ENCODE measurements at places on chromosomes 13 and 19. TPM values are rescaled to one million over a fixed set of nuclear protein-coding genes. Genes with fewer than 3 reads are reported as not detected.

- H3K4me1 ChIP-seq = no peaks in the 10 kb centered on the region
- DNase-seq = no peak
- H3K4me3 ChIP-seq = no peak overlapping the region
- H3K27ac ChIP-seq = no peak overlapping the region
Observed at GRCh38 chr13:75770592-75771011, 134.5 kb downstream of the LMO7 start.

Gene RETN
- not detected for total RNA-seq

DNA sequence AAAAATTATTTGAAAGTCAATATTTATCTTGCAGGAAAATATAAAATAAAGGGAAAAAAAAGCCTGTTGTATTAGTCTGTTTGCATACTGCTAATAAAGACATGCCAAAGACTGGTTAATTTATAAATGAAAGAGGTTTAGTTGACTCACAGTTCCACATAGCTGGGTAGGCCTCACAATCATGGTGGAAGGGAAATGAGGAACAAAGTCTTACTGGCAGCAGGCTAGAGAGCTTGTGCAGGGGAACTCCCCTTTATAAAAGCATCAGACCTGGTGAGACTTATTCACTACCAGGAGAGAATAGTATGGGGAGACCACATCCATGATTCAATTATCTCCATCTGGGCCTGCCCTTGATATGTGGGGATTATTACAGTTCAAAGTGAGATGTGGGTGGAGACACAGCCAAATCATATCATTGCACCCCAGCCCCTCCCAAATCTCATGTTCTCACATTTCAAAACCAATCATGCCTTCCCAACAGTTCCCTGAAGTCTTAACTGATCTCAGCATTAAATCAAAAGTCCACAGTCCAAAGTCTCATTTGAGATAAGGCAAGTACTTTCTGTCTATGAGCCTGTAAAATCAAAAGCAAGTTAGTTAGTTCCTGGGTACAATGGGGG lies 1416.5 kb upstream of the SPRY2 start:
- no peaks in the 10 kb centered on the region for H3K4me1 ChIP-seq
- no peak overlapping the region for H3K27ac ChIP-seq
- no peaks in the 10 kb centered on the region for H3K27me3 ChIP-seq
- H3K36me3 ChIP-seq = no peaks in the 10 kb centered on the region
- DNase-seq = no peak

GRCh38 chr19:45629704-45630103 lies 9.5 kb downstream of the EML2 start:
- H3K27me3 ChIP-seq = no peaks in the 10 kb centered on the region
- H3K4me3 ChIP-seq = no peak overlapping the region
- H3K27ac ChIP-seq = no peak overlapping the region
- DNase-seq = no peak
- no peaks in the 10 kb centered on the region for H3K4me1 ChIP-seq

DNA sequence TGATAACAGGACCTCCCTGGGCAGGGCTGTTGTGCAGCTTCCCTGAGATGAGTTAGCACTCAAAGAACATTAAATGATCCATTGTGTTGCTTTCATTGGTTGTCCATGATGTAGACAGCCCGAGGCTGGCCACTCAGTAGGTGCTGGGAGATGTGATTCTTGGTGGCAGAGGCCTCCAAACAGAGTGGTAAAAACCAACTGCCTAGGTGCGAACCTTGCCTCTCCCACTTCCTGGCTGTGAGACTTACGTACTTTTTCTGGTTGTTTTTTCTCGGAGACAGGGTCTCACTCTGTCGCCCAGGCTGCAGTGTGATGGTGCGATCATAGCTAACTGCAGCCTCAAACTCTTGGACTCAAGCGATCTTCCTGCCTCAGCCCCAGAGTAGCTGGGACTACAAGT lies 6.2 kb downstream of the SARS2 start:
- no peaks in the 10 kb centered on the region for H3K27me3 ChIP-seq
- no peak overlapping the region for H3K27ac ChIP-seq
- H3K36me3 ChIP-seq = no peaks in the 10 kb centered on the region
- no peak for DNase-seq
- H3K4me1 ChIP-seq = no peaks in the 10 kb centered on the region

Gene KLK12
- not detected for total RNA-seq

DNA sequence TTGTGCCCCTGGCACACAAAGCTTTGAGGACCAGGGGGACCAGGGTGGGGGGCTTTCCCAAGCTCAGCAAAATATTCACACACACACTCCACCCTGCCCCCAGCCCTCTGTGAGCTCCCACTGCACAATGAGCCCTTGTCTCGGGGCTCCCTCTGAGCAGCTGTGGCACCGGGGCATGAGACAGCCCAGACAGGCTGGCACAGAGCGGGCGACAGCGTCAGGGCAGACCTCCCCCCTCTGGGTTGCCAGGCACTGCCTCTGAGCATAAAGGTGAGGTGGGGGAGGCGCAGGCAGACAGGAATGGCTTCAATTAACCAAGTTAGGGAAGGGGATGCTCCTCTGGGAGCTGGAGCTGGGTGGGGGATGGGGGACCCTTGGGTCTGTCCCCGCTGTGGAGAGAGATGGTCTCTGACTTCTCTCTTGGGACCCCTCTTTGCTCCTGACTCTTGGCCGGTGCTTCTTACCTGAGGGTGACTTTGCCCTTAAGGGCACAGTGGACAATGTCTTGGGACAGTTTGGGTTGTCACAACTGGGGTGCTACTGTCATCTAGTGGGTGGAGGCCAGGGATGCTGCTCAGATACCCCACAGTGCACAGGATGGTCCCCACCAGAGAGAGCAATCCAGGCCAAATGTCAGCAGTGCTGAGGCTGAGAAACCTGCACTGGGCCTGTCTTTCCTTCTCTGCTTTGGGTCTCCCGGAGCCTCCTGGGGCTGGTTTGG lies 30.3 kb downstream of the LYL1 start:
- DNase-seq = no peak
- H3K4me1 ChIP-seq = peaks cover 14% of the 10 kb centered on the region
- no peaks in the 10 kb centered on the region for H3K36me3 ChIP-seq
- peak overlapping the region; percentile 83 for H3K27ac ChIP-seq
- no peak overlapping the region for H3K4me3 ChIP-seq

GRCh38 chr19:14363183-14364097 lies 17.8 kb upstream of the ADGRE5 start:
- H3K36me3 ChIP-seq = no peaks in the 10 kb centered on the region
- no peaks in the 10 kb centered on the region for H3K27me3 ChIP-seq
- H3K4me1 ChIP-seq = peaks cover 4% of the 10 kb centered on the region
- DNase-seq = peak; percentile 41
- peak overlapping the region; percentile 85 for H3K27ac ChIP-seq

DNA sequence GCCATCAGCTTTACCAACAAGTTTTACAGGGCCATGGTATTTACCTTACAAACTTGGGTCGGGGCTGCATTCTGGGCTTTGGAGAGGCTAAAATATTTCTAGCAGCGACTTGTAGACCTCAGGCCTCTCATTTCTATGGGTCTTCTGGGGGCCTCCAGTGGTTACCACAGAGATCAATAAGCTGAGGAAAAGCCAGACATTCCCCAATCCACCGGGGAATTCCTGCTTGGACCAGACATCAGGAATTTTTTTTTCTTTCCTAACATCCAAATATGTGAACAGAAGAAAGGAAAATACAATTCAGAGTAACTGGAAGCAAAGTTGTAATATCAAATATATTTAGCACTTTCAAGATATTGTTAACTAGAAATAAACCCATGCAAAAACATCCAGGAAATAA lies 1.5 kb downstream of the DZIP1 start:
- no peak for DNase-seq
- H3K36me3 ChIP-seq = no peaks in the 10 kb centered on the region
- peak overlapping the region; percentile 73 for H3K4me3 ChIP-seq
- H3K4me1 ChIP-seq = peaks cover 9% of the 10 kb centered on the region
- H3K27ac ChIP-seq = no peak overlapping the region

DNA sequence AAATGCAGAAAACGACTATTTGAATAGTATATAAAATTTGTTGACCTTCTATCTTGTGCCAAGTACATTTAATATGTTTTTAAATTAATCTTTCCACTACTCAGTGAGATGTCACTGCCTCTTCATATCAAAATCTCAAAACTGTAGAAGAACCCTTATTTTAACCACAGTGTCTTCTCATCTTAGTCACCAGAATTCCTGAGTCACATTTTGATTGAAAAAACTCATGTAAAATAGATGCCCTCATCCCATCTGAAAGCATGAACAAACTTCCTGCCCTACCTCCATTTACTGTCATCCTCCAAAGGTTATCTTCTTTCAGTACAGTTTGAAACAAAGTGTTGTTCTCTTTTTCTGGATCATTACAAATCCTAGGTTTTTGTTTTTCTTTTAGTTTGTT lies 1215.4 kb downstream of the PCDH9 start:
- no peaks in the 10 kb centered on the region for H3K4me1 ChIP-seq
- no peaks in the 10 kb centered on the region for H3K36me3 ChIP-seq
- H3K27ac ChIP-seq = no peak overlapping the region
- H3K27me3 ChIP-seq = no peaks in the 10 kb centered on the region
- H3K4me3 ChIP-seq = no peak overlapping the region

Gene FARSA
- 26.1 TPM for total RNA-seq

GRCh38 chr19:5103061-5103701 lies 134.3 kb downstream of the KDM4B start:
- DNase-seq = no peak
- no peak overlapping the region for H3K27ac ChIP-seq
- no peaks in the 10 kb centered on the region for H3K36me3 ChIP-seq

GRCh38 chr13:34420702-34421346 lies 521.2 kb upstream of the NBEA start:
- H3K4me3 ChIP-seq = no peak overlapping the region
- H3K27me3 ChIP-seq = no peaks in the 10 kb centered on the region
- H3K4me1 ChIP-seq = peaks cover 7% of the 10 kb centered on the region
- DNase-seq = peak; percentile 77
- H3K27ac ChIP-seq = peak overlapping the region; percentile 44

DNA sequence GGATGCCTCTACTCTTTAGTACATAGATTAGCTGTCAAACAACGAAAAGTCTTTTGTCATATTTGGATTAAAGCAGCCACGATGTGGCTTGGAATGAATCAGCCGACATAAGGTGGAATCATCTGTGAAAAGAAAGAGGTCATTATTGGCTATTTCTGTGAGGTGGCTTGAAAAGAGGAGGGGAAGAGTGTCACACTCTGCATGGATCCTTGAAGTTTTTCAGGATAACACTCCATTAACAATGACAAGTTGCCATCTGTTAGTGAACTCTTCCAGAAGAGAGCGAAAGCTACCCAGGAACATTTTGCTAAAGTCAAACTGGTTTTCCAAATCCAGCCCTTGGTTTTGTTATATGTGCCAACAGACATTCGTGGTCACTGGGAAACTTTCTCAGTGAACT lies 1604.8 kb downstream of the OLFM4 start:
- no peaks in the 10 kb centered on the region for H3K36me3 ChIP-seq
- H3K4me3 ChIP-seq = no peak overlapping the region
- no peak overlapping the region for H3K27ac ChIP-seq
- no peaks in the 10 kb centered on the region for H3K27me3 ChIP-seq

GRCh38 chr13:90510319-90510718 lies 837.2 kb upstream of the MIR17HG start:
- H3K27me3 ChIP-seq = no peaks in the 10 kb centered on the region
- no peaks in the 10 kb centered on the region for H3K36me3 ChIP-seq
- no peaks in the 10 kb centered on the region for H3K4me1 ChIP-seq
- no peak overlapping the region for H3K27ac ChIP-seq
- H3K4me3 ChIP-seq = no peak overlapping the region

Gene CGB8
- not detected for total RNA-seq

- H3K27ac ChIP-seq = no peak overlapping the region
- no peaks in the 10 kb centered on the region for H3K36me3 ChIP-seq
- peaks cover 5% of the 10 kb centered on the region for H3K4me1 ChIP-seq
- H3K27me3 ChIP-seq = no peaks in the 10 kb centered on the region
- H3K4me3 ChIP-seq = no peak overlapping the region
- no peak for DNase-seq
Observed at GRCh38 chr13:26021516-26021915, 30.3 kb downstream of the SHISA2 start.

DNA sequence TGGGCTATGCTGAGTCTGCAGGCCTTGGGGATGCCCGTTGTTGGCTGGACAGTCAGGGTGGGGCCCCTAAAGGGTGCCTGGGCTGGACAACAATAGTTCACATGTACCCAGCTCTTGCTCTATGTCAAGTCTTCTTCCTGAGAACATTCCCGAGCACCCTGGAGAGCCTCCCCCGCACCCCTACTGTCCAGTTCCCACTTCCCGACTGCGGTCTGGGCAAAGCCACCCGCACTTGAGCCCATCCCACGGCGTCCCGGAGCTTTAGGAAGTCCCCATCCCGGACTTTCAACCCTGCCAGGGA lies 1.1 kb upstream of the MPND start:
- H3K4me3 ChIP-seq = peak overlapping the region; percentile 59
- no peak for DNase-seq
- H3K27me3 ChIP-seq = no peaks in the 10 kb centered on the region
- peak overlapping the region; percentile 90 for H3K27ac ChIP-seq
- no peaks in the 10 kb centered on the region for H3K36me3 ChIP-seq

DNA sequence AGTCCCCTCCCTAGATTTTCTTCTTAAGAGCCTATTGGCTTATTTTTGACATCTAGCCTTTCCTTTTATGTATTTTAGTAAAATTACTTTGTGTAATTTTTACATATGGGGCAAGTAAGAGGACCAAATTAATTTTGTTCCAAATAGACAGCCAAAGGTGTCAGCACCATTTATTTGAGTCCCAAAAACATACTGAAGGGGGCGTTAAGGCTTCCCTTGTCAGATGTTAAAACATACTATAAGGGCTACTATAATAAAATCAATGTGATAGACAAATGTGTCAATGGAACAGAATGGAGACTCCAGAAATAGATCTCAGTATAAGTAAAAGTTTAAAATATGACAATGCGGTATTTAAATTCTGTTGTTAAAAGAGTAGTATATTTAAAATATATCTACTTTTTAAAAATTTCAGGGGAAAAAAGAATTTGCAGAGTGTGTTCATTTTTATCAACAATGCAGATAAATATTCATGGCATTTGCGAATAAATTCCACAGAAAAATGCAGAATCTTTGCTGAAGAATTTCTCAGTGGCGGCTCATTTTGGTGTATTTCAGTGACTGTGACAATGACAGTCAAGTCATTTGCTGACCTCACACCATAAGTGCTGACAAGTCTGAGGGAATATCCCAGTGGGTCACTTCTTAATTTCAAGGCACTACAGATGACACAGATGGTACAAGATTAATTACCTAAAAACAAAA lies 133.7 kb downstream of the MTUS2 start:
- H3K27ac ChIP-seq = no peak overlapping the region
- no peaks in the 10 kb centered on the region for H3K27me3 ChIP-seq
- H3K4me1 ChIP-seq = no peaks in the 10 kb centered on the region
- no peak for DNase-seq
- H3K4me3 ChIP-seq = no peak overlapping the region
- no peaks in the 10 kb centered on the region for H3K36me3 ChIP-seq

DNA sequence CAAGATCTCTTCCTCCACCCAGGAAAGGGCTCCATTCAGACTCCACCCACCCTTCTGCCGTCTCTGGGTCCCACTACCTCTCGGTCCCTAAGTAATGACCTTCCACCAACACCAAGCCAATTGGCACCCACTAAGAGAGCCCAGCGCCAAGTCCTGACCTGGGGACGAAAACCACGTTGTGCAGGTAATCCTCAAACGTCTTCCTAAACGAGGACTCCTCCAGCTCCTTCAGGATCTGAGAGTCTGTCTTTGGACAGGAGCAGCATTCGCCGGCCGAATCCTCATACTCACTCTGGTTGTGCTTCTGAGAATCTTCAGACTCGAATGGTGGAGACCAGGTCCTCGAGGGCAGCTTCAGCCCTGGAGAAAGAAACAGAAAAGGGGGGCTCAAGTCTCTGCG lies 83.1 kb downstream of the ZNF557 start:
- H3K27ac ChIP-seq = no peak overlapping the region
- H3K4me3 ChIP-seq = no peak overlapping the region
- DNase-seq = no peak
